ENCODE measurements at places on chromosomes 7 and 10. TPM values are rescaled to one million over a fixed set of nuclear protein-coding genes. Genes with fewer than 3 reads are reported as not detected.

Gene ZNF485
- total RNA-seq = 0.80 TPM

Gene EBF3
- 0.24 TPM for total RNA-seq

Gene PNLIPRP3
- total RNA-seq = not detected

Gene PILRA
- total RNA-seq = 1.6 TPM

Gene MEIG1
- not detected for total RNA-seq

DNA sequence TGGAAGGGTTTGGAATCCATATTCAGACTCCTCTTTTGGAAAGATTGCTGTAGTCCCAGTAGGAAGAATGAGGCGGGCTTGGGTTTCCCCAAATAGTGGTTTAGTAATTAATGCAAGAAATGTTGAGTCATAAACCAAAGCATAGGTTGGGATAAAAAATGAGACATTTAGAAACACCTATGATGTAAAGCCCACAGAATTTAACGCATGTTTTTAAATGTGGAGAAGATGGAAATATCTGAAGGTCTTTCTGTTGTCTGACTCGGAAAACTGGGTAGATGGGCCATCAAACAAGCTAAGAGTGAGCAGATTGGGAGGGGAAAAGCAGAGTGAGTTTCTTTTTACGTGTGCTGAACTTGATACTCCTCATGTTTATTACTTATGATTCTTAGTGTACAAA lies 62.2 kb downstream of the LANCL2 start:
- DNase-seq = no peak

- no peak for DNase-seq
Observed at GRCh38 chr10:124659380-124659779, 84.8 kb downstream of the FAM53B start.

DNA sequence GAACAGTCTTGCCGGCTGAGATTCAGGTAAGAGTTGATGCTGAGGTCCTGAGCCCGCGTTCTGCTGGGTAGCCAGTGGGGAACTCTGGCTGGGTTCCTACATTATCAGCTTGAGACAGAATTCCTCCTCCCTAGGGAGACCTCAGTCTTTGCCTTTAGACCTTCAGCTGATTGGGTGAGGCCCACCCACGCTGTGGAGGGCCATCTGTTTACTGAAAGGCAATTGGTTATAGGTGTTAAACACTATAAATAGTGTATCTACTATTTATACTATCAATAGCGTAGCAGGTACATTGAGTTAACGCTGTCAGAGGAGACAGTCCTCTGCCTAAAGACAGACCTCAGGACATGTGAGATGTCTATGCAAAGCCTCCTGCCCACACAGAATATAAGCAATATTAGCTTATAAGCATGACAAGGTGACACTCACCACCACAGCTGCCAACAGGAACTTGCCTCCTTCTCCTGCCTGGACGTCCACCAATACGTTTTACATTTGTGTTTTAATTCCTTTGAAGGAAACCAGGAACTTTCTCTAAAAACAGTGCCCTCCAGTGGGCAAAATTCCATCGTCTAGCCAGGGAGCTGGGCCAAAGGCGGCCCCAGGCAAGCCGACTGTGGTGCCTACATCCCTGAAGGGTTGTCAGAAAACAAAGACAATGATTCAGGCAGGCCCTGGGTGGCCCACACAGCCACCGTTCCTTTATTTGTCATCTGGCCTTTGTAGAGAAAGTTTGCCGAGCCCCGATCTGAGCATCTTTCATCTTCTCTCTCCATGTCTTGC lies 58.8 kb downstream of the INSIG1 start:
- DNase-seq = peak; percentile 68

- no peak for DNase-seq
Observed at GRCh38 chr10:76550806-76551205, 1086.8 kb downstream of the KCNMA1 start.

DNA sequence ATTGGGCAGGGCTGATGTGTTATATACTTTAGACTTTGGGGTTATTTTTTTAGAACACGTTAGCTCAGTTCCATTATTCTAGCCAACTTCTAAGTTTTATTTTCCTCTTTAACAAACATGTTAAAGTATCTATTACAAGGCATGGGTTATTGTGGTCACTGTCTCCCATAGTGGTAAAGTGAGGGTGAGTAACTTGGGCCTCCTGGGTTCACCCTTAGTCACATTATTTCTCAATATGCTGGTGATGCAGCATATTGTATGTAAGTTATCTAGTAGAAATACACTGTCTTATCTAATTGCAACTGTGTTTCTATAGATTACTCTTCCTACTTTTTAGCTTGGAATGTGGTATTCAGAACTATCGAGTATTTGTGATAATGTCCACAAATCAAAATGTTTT lies 65.9 kb downstream of the BBS9 start:
- no peak for DNase-seq

GRCh38 chr7:81560708-81561107 lies 209.1 kb downstream of the HGF start:
- no peak for DNase-seq

DNA sequence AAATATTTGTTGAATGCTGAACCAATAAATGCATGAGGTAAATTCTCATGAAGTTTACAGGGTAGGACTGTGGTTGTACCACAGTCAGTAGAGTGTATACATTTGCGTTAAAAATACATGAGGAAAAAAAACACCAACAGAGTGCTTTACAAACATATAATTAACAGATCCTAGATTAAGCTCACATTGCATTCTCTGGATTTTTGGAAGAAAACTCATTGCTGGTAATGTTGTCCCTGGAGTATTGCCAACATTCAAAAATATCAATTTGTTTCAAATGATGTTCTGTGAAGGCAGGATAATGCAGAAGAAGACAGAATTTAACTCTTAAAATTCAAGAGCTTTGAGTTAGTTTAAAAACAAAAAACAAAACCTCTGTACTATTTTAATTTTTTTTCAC lies 95.5 kb downstream of the MBL2 start:
- no peak for DNase-seq

GRCh38 chr10:15106352-15107013 lies 9.3 kb downstream of the RPP38 start:
- DNase-seq = peak; percentile 71

- DNase-seq = no peak
Observed at GRCh38 chr7:101629171-101629570, at the start of gene MYL10. TSS of gene MYL10 (minus strand) at chr7:101629296. CDS start at chr7:101629118, 178 bp downstream.

- peak; percentile 21 for DNase-seq
Observed at GRCh38 chr10:51010977-51011376, 63.3 kb upstream of the PRKG1 start.

GRCh38 chr10:14184841-14185315 lies 145.8 kb downstream of the FRMD4A start:
- peak; percentile 33 for DNase-seq

Data from G401 (cell line).